ENCODE measurements at places on chromosomes 11 and 22.

DNA sequence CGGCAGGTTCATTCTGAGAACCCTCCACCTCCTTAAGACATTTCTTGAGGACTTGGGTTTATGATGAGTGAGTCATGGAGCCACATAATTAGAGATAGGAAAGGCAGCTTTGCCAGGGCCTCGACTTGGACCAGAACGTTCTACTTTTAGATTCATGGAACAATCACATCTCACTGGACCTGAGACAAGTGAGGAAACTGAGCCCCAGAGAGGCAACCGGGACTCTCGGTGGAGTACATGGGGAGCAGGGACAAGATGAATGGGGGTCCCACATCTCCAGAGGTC, 59.5 kb downstream of the LINC01488 start:
- no peak for DNase-seq

DNA sequence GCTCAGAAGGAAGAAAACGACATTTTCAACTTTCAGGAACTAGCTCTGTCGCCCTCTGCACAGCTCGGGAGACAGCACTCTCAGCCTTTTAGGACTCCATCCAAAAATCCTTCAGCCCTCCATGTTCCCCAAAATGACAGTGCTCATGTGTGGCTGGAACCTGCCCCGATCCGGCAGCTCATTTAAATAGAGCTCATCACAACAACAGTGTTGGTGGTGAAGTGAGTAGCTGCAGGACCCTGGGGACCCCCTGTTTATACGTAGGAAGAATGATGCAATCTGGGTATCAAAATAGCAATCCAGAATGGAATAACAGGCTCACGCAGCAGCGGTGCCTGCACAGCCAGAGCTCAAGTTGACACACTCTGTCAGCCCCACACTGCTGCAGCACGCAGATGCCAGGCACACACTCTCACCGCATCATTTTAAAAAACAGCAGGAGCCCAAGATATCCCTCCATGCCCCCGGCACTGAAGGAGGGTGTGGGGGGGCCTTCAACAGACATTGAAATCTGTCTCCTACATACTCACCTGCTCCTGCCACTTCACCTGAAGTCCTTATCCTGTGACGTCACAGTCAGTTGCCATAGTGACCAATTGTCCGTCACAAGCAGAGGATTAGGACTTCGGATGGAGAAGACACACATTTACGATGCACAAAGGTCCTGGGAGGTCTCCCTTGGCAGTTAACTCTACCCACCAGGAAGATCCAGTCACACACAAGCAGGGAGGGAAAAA, 24.0 kb downstream of the TRIM66 start:
- no peak for DNase-seq

GRCh38 chr11:35308157-35308556, 111.2 kb downstream of the SLC1A2 start:
- DNase-seq: no peak

DNA sequence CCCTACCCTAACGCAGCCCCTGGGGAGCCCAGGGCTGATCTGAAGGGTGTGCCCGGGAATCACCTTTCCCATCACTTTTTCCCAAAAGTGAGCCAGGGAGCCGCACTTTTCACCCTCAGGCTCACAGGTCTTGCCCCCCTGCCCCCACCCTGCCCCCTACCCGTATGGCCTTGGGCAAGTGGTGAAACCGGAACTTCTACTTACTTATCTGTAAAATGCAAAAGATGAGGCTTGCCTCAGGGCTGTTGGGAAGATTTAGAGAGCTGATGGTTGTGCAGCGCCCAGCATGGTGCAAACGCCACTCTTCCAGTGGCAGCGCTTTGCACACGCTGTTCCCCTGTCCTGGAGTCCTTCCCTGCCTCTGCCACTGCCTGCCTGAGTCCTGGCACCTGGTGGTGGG, 8.0 kb downstream of the SYT12 start:
- DNase-seq: no peak

DNA sequence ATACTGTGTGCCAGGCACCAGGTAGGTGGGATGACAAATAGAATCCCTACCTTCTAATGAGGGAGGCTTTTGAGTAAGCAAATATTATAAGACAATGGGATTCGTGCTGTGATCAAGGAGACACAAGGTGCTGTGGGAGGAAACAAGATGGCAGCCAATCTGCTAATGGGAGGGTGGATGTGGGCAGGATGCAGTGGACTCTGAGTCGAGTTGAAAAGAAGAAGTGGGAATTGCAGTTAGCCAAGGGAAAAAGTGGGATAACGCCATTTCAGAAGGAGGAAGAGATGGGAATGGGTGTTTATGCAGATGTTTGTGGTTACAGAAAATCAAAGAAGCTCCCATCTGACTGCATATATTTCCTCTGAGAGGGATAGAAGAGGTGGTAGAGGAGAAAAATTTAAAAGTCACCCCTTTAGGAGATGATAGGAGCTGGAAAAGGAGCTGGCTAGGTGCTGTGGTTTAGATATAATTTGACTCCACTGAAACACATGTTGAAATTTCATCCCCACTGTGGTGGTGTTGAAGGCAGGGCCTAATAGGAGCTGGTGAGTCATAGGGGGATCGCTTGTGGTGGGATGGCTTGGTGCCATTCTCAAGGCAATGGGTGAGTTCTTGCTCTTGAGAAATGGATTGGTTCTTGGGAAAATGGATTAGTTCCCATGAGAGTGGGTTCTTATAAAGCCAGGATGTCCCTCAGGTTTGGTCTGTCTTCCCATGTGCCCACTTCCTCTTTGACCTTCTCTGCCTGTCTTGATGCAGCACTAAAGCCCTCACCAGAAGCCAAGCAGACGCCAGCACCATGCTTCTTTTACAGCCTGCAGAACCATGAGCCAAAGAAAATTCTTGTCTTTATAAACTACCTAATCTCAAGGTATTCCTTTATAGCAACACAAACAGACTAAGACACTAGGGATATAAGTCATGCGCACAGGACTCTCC, 30.0 kb upstream of the POU2AF1 start:
- no peak for DNase-seq

- DNase-seq: no peak
These were observed 12.7 kb downstream of the SREBF2 start for GRCh38 chr22:41845380-41846267.

GRCh38 chr22:37498289-37498909, 12.2 kb upstream of the MFNG start:
- DNase-seq: no peak

DNA sequence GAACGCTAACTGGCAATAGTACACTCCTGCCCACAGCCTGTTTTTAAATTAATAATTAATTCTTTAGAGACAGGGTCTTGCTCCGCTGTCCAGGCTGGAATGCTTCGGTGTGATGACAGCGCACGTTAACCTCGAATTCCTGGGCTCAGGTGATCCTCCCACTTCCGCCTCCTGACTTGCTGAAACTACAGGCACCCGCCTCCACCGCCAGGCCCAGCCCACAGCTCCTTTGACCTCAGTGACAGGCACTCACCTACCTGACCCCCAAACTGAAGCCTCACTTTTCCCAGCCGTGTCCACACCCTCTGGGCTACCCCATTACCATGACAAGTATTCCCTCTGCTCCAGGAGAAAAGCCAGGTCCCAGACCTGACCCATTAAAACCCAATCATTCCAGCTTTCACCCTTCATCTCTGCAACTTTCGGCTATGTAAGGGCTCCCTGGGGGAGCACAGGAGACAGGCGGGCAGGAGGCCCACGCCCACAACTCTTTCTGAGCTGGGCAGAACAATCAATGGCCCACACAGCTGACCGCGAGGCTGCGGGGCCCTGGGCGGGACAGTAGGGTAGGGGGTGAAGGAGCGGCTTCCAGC, 730 bp downstream of the LMNTD2 start:
- no peak for DNase-seq
